K562 (cell line): ENCODE measurements at places on chromosomes 5 and 9. TPM values are rescaled to one million over a fixed set of nuclear protein-coding genes. Genes with fewer than 3 reads are reported as not detected.

Gene NKD2
- 0.09 TPM in 1 of 2 replicates, not detected in the other for polyA plus RNA-seq

Gene IFNB1
- polyA plus RNA-seq, result not detected in 2 replicates

Gene CEL
- polyA plus RNA-seq, result 0.57 and 0.77 TPM in 2 replicates

DNA sequence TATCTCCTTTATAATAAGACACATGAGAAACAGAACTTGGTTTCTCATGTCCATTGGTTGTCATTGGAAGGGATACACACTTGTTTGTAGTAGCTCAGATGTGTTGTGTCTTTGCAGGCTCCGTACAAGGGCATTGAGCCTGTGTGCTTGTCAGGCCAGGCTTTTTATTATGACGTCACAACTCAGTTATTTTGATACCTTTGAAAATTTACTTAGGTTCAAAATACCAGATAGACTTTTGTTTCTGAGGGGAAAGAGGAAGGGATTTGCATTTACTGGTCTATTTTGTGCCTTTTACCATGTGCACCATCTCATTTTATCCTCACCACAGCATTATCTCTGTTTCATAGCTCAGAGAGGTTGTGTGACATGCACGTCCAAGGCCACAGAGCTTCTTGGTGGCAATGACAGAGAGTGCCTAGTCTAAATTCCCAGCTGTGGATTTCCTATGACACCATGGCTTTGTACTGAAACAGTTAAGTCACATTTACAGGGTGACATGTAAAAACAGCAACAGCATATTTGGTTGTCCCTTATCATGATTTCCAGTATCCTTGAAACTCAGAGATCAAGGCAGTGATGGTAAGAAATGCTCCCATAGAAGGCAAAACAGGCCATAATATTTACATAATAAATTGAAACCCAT lies 268.7 kb downstream of the AOPEP start:
- H3K36me3 ChIP-seq, result no peaks in the 10 kb centered on the region
- H3K27me3 ChIP-seq, result no peaks in the 10 kb centered on the region
- no peak overlapping the region for H3K27ac ChIP-seq
- no peak for DNase-seq
- H3K4me3 ChIP-seq, result no peak overlapping the region

DNA sequence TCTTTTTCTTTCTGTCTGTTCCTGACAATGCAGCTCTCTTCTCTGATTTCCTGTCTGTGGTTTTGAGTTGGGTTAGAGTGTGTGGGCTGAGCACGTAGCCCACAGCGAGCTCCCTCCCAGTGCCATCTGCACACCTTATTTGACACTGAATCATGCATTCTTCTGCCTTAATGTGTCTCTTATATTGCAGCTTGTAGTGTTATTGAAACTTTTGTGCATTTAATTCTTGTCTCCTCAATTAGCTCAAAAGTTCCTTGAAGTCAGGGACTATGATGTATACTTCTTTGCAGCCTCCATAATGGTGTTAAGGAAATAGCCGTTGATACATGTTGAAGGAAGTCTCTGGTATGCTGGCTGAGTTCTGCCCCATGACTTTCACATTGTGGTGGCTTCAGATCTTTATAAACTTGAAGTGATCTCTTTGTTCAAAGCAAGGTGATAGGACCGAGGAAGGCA lies 576.2 kb upstream of the CLINT1 start:
- no peaks in the 10 kb centered on the region for H3K4me1 ChIP-seq
- DNase-seq, result no peak
- H3K36me3 ChIP-seq, result no peaks in the 10 kb centered on the region
- no peak overlapping the region for H3K4me3 ChIP-seq
- H3K27me3 ChIP-seq, result no peaks in the 10 kb centered on the region
- H3K27ac ChIP-seq, result no peak overlapping the region

DNA sequence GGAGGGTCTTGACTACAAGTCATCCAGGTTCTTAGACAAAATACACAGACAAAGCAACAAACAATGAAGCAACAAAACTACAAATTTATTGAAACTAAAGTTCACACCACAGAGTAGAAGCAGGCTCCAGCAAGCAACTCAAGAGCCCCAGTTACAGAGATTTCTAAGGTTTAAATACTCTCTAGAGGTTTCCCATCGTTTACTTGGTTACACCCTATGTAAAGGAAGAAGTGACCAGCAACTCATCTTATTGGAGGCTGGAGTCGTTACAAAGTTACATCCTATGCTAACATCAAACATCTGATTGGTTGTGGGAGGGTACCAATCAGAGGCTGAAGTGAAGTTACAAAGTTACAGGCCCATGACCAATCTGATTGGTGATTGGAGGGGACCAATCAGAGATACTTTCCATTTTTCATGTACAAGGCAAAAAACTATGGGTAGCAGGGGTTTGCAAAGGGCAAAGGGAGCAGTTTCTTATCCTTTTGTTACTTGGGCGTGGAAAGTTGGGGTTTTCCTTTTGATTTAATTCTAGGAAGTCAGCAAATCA lies 2292.6 kb upstream of the C9orf72 start:
- no peak overlapping the region for H3K4me3 ChIP-seq
- no peaks in the 10 kb centered on the region for H3K36me3 ChIP-seq
- H3K4me1 ChIP-seq, result no peaks in the 10 kb centered on the region
- no peaks in the 10 kb centered on the region for H3K27me3 ChIP-seq
- H3K27ac ChIP-seq, result no peak overlapping the region
